ENCODE measurements at places on chromosomes 2 and 18. TPM values are rescaled to one million over a fixed set of nuclear protein-coding genes. Genes with fewer than 3 reads are reported as not detected.

Gene LRATD1
- 2.1 TPM for total RNA-seq

Gene PLB1
- under 0.01 TPM for total RNA-seq

Gene CDH7
- total RNA-seq: under 0.01 TPM

Gene GULP1
- 7.1 TPM for total RNA-seq

Gene NEU4
- total RNA-seq: not detected

Gene AMMECR1L
- 24.2 TPM for total RNA-seq

Gene HAAO
- not detected for total RNA-seq

Gene LOXHD1
- 0.16 TPM for total RNA-seq

Gene PID1
- total RNA-seq: 0.76 TPM

Gene TSPYL6
- total RNA-seq: not detected

Gene OXER1
- total RNA-seq: not detected

Gene PAX3
- not detected for total RNA-seq

Gene VAMP8
- 6.2 TPM for total RNA-seq

Gene ASPRV1
- total RNA-seq: 0.16 TPM

Gene MAT2A
- total RNA-seq: 139 TPM

Gene ACTR3
- 384 TPM for total RNA-seq

Gene INO80C
- total RNA-seq: 8.3 TPM

Gene FEV
- not detected for total RNA-seq

Gene ACMSD
- not detected for total RNA-seq

Gene C2orf72
- 0.16 TPM for total RNA-seq

Gene NRP2
- total RNA-seq: 109 TPM

Gene EDAR
- total RNA-seq: not detected

Gene MC2R
- total RNA-seq: not detected

Gene EGR4
- total RNA-seq: not detected

Gene CDH19
- total RNA-seq: 0.06 TPM

Gene GPR75
- 3.5 TPM for total RNA-seq

Gene SEMA4F
- total RNA-seq: 7.0 TPM

Gene NEU2
- total RNA-seq: not detected

Gene MDH1B
- total RNA-seq: 0.19 TPM

Gene RFX8
- 0.49 TPM for total RNA-seq

Gene TUBA3E
- total RNA-seq: not detected

Gene CFAP65
- not detected for total RNA-seq

Gene UGT1A5
- not detected for total RNA-seq

Gene CLEC4F
- total RNA-seq: 0.13 TPM

Gene INO80D
- total RNA-seq: 5.2 TPM

Gene SMYD5
- 11.0 TPM for total RNA-seq

Gene IL1R1
- 5.3 TPM for total RNA-seq

Gene NEB
- total RNA-seq: 1.1 TPM

Gene IL18R1
- total RNA-seq: 0.82 TPM

Gene ARID5A
- 7.1 TPM for total RNA-seq

Gene MAPRE2
- 13.4 TPM for total RNA-seq

Gene IL18RAP
- total RNA-seq: not detected

Gene CD226
- 0.32 TPM for total RNA-seq

Gene SKOR2
- not detected for total RNA-seq

Gene TMEM178A
- not detected for total RNA-seq

Gene LRRC30
- not detected for total RNA-seq

Gene C1GALT1C1L
- total RNA-seq: not detected

Gene ZSCAN30
- total RNA-seq: 7.9 TPM

Gene MOB1A
- 76.5 TPM for total RNA-seq
